ENCODE measurements at places on chromosomes 1 and 21.

DNA sequence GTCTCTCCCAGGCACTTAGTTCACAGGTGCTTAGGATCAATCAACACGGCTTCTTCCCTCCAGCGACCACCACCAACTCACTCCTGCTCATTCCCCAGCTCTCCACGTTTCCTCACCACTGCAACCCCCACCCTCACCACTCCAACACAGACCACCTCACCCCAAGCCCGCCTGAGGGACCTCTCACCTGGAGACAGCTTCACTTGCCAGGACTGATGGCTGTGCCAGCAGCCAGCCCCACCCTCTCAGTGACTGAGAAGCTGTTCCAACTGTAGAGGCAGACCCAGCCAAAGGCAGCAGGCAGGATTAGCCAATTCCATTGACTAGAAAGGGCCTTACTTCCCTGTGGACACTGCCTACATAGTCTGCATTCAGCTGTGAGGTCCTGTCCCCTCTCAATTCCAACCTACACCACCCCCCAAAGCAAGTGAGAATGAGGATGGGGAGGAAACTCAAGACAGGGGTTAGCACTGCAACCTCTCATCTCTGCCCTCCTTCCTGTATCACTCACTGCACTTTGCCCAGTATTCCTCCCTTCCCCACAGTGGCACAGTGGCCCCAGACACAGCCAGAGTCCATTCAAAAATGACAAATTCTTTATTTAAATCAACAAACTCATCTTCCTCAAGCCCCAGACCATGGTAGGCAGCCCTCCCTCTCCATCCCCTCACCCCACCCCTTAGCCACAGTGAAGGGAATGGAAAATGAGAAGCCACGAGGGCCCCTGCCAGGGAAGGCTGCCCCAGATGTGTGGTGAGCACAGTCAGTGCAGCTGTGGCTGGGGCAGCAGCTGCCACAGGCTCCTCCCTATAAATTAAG, 7.6 kb downstream of the TAGLN2 start:
- DNase-seq = no peak

DNA sequence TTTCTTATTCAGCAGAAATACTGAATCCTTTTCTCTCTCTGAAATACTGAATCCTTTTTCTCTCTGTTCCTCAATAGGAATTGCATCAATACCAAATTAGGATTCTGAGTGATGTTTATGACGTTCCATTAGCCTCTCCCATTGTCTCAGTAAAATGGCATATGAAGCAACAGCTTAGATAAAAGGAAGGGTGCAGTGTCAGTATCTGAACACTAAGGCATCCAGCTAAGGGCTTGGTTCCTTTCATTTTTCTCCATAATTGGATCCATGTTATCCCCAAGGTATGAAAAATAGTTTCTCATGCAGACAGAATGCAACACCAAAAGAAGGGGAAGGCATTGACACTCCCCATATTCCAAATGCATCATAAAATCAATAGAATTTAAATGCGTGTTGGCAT, 61.5 kb upstream of the RAVER2 start:
- no peak for DNase-seq

GRCh38 chr1:114112775-114113174, 40.9 kb downstream of the SYT6 start:
- no peak for DNase-seq

GRCh38 chr1:181189691-181190363, 101.3 kb downstream of the IER5 start:
- DNase-seq = peak; percentile 85

DNA sequence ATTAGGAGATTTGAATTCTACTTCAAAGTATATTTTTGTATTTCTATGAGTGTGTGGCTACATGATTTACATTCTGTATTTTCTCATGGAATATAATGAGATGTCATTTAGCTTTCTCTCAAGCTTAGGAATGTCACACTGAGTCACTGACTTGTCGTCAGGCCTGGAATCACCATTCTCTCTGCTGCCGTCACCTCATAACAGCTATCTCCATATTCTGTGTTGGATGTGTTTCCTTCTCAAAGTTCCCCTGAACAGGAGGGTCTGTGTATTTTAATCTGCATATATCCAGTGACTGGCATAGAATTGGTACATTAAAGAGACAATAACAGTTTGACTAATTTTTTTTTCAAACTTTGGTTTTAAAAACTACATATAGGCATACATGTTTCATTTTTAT, 35.9 kb downstream of the LYPLAL1 start:
- no peak for DNase-seq

DNA sequence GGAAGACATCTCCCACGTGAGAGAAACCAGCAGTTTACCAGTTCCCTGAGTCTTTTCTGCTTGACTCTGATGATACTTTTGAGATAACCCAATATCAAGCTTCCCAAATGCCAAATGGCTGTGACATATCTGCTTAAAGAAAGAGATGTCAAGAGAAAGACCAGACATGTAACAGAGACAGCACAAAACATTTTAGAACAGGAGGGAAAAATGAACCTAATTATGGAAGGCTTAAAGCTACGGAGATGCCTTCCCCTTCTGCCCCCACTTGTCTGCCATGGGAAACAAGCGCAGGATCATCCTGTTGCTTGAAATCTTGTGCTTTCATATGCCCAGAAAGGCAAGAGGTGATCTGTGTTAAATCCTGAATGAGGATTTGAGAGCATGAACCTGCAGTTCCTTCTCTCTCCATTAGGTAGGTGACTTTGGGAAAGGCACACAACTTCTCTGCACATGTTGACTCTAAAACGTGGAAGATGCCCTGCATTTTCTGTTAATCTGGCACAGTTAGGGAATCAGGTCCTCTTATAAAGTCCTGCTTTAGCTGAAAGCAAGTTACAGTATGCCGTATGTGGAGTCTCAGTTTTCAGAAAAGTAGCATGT, 46.7 kb upstream of the MTR start:
- no peak for DNase-seq

- no peak for DNase-seq
These were observed 44.5 kb downstream of the KIRREL1 start for GRCh38 chr1:158037866-158038359.

- DNase-seq = no peak
These were observed 41.7 kb downstream of the RPRD2 start for GRCh38 chr1:150405660-150406059.

GRCh38 chr21:26849428-26850115, 4.4 kb upstream of the ADAMTS1 start:
- no peak for DNase-seq

Data from GM19239 (cell line).